Uterus (tissue), 4 donors: ENCODE measurements at places on chromosomes 1 and 21. TPM values are rescaled to one million over a fixed set of nuclear protein-coding genes. Genes with fewer than 3 reads are reported as not detected.

Gene MEGF6
- total RNA-seq: 55.9 TPM

DNA sequence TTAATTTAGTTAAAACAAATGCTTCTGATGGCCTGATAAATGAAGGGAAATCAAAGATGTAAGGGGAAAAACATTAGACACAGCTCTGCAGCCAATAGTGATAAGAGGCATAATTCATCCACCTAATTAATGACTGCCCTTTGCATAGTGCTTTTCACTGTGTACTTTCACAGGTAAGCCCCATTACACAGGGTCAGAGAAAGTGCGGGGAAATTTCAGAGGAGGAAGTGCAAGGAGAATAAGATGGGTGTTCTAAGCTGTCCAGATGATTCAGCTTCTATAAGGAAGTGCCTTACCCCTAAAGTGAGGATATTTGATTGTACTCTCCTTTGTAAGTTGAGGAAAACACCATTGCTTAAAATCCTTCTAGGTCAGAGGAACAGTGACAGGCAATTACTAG is 88.0 kb downstream of the NR5A2 start:
- no peaks in the 10 kb centered on the region for H3K4me1 ChIP-seq
- H3K27me3 ChIP-seq: no peaks in the 10 kb centered on the region
- DNase-seq: no peak

DNA sequence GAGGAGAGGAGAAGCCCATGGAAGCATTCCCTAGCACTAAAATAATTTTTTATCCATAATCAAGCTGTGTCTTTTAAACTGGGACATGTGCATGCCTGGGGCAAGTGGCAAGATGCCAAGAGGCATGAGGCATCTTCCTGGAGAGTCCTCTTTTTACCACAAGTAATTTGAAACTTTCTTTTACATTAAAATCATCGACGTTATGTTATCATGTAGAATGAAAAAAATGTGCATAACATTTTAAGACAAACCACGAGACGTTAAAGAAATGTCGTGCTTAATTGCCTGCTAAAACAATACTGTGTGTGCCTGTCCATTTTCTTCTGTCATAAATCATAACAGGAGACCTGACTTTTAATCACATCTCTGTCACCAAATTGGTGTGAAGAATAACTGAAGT is 1.5 kb downstream of the STYXL2 start:
- no peak overlapping the region for H3K27ac ChIP-seq
- no peak overlapping the region for H3K4me3 ChIP-seq
- H3K27me3 ChIP-seq: no peaks in the 10 kb centered on the region

DNA sequence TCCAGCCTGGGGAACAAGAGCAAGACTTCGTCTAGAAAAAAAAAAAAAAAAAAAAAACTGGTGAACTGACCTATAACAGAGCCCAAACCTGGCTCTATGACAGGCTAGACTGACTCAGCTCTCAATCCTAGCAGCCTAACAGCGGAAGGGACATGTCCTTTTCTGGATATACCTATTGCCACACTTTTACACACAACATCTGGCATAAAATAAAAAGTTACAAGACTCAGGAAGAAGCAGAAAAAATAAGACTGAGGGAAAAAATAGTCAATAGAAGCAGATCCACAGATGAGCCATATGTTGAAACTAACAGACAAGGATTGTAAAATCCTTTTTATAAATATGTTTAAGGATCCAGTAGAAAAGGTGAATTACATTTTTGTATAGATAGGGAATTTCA is 57.5 kb upstream of the IPO9 start:
- H3K36me3 ChIP-seq: no peaks in the 10 kb centered on the region
- no peak for DNase-seq
- H3K4me3 ChIP-seq: no peak overlapping the region
- H3K27ac ChIP-seq: no peak overlapping the region
- no peaks in the 10 kb centered on the region for H3K4me1 ChIP-seq

- H3K4me1 ChIP-seq: no peaks in the 10 kb centered on the region
- DNase-seq: no peak
- no peaks in the 10 kb centered on the region for H3K27me3 ChIP-seq
Observed at GRCh38 chr1:159877695-159878444, 15.4 kb upstream of the VSIG8 start.

DNA sequence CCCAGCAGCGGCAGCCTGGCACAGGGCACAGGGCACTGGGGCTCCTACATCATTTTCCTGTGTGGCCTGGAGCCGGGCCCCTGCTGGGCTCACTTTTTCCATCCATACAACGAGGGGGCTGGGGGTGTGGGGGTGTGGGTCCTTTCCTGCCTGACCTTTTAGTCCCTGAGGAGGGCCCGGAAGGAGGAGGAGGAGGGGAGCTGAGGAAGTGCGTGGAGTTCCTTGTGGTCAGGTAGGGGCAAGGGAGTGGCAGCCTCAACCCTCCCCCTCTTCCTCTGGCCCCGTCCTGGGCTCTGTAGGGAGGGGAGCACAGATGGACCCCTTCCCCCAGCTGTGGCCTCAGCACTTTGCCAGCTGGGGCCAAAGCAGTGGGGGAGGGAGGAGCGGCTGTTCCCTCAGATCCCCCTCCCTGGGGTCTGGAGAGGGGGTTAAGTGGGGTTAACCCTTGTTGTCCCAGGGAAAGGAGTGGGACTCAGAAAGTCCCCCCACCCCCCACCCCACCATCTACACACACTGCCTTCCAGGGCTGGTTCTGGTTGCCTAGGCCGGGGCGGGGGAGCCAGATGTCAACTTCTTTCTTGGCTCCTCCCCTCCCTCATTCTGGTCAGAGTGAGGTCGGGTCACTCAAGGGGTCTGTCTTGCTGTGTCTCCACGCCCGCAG is 5.7 kb downstream of the NTRK1 start:
- H3K27me3 ChIP-seq: peaks cover under 1% of the 10 kb centered on the region
- H3K36me3 ChIP-seq: no peaks in the 10 kb centered on the region
- DNase-seq: no peak
- H3K4me3 ChIP-seq: no peak overlapping the region
- H3K27ac ChIP-seq: no peak overlapping the region
- no peaks in the 10 kb centered on the region for H3K4me1 ChIP-seq

DNA sequence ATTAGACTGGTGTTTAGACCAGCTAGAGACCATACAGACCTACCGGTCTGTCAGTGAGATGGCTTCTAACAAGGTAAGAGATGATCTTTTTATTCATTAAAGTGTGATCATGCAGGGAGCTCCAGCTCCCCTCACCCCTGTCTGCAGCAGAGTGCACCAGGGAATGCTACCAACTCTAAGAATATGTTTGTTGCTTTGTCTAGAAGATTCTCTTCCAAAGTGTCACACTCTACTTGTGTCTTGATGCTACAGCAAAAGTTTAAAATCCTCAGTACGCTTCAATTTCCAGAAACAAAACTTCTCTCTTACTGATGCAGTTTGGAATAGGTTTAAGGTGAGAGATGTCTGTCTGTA is 201.4 kb upstream of the SGIP1 start:
- no peaks in the 10 kb centered on the region for H3K4me1 ChIP-seq
- no peak for DNase-seq
- no peaks in the 10 kb centered on the region for H3K27me3 ChIP-seq
- H3K27ac ChIP-seq: peak overlapping the region; percentile 90
- no peaks in the 10 kb centered on the region for H3K36me3 ChIP-seq

GRCh38 chr1:87370544-87370943 is 41.9 kb downstream of the LMO4 start:
- no peaks in the 10 kb centered on the region for H3K36me3 ChIP-seq
- H3K27me3 ChIP-seq: no peaks in the 10 kb centered on the region
- H3K4me3 ChIP-seq: no peak overlapping the region
- H3K4me1 ChIP-seq: no peaks in the 10 kb centered on the region

GRCh38 chr21:24023936-24024335 is 1583.3 kb downstream of the MRPL39 start:
- H3K4me1 ChIP-seq: no peaks in the 10 kb centered on the region
- H3K27me3 ChIP-seq: no peaks in the 10 kb centered on the region
- no peak overlapping the region for H3K27ac ChIP-seq
- H3K4me3 ChIP-seq: no peak overlapping the region
- H3K36me3 ChIP-seq: no peaks in the 10 kb centered on the region
- no peak for DNase-seq

GRCh38 chr1:25204797-25205480 is 27.4 kb downstream of the SYF2 start:
- H3K4me3 ChIP-seq: no peak overlapping the region
- DNase-seq: no peak
- H3K27ac ChIP-seq: no peak overlapping the region
- H3K27me3 ChIP-seq: no peaks in the 10 kb centered on the region

DNA sequence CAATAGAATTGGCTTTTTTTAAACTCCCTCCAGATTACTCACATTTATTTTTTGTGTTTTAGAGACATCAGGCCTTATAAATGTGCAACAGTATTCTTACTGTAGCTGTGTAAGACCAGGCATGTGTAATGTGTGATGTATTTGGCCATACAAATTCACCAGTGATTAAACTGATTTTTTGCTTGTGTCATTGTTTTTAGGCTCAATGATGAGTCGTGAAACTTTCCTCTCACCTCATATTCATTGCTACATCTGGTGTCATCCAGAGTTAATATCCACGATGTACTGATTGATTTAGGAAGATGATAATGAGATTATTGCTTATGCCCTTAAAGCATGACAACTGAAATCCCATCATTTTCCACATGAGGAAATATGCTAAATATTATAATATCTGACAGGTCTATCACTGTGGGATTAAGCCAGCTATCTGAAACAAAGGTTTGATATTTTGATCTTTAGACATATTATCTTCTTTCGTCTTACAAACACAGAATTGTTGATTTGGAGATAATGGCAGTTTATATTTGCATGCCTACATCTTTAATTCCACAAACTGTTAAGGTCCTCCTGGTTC is 487.9 kb downstream of the PTBP2 start:
- H3K27ac ChIP-seq: no peak overlapping the region
- H3K27me3 ChIP-seq: no peaks in the 10 kb centered on the region
- no peaks in the 10 kb centered on the region for H3K36me3 ChIP-seq

DNA sequence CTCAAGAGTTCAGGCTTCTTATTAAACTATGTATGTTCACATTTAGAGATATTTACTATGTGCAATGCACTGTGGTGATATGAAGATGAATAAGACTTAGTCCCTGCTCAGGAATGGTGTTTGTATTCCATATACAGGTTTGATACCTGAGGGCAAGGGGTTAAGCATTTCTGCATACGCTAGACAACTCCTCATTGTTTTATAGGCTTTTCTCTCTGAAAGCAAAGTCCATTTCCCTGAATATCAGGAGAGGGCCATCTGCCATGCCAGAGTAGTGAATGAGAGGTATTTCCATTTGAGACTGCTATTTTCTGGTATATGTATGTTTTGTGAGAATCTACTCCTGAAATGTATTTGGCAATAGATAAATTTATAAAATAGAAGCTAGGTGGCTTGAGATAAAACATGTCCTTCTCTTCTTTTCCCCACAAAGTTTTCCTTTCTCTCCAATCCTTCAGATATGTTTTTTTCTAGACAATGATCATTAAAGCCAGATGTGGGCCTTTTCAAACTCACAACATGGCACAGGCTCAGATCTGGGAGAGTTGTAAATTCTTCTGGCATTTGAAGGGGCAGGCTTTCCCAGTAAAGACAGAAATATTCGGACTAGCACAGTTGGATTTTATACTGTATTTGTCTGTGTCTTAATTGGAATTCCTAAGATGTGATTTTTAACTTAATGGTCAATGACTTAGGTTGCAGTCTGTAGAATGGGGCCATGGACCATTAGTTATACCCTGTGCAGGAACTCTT is 73.3 kb upstream of the WDR26 start:
- no peak overlapping the region for H3K27ac ChIP-seq
- H3K4me1 ChIP-seq: no peaks in the 10 kb centered on the region
- H3K4me3 ChIP-seq: no peak overlapping the region

- no peaks in the 10 kb centered on the region for H3K4me1 ChIP-seq
- no peak for DNase-seq
- no peak overlapping the region for H3K4me3 ChIP-seq
- H3K27ac ChIP-seq: no peak overlapping the region
- H3K27me3 ChIP-seq: no peaks in the 10 kb centered on the region
Observed at GRCh38 chr1:102529446-102529845, 532.7 kb upstream of the OLFM3 start.

DNA sequence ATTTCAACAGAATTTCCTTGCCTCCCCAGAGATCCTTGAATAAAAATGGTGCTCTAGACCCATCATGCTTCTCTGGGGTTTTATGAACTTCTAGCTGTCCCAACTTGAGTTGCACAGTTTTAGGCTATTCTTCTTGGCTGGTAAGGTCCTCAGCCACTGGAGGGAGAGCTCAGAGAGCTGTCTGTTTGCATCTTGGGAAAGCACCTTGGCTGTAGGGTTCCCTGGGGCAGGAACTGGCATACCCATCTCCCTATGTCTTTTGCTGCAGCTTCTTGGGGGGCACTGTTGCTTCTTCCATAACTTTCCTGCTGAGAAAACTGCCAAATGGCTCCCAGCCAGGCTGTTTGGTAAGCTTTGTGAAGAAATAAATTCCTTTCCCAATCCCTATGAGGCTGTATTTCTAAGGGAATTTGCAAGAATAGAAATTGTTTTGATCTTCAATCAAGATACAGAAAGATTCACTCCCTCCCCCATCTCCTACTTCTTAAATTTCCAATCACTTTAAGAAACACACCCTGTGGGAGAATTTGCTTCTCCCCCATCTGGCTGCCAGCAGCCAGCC is 8.2 kb upstream of the FMOD start:
- H3K27ac ChIP-seq: no peak overlapping the region
- no peaks in the 10 kb centered on the region for H3K27me3 ChIP-seq
- DNase-seq: peak; percentile 70
- H3K36me3 ChIP-seq: no peaks in the 10 kb centered on the region
- no peak overlapping the region for H3K4me3 ChIP-seq

- no peaks in the 10 kb centered on the region for H3K4me1 ChIP-seq
- no peak for DNase-seq
- H3K27ac ChIP-seq: no peak overlapping the region
- H3K27me3 ChIP-seq: no peaks in the 10 kb centered on the region
Observed at GRCh38 chr1:165408518-165408917, 36.4 kb downstream of the RXRG start.

DNA sequence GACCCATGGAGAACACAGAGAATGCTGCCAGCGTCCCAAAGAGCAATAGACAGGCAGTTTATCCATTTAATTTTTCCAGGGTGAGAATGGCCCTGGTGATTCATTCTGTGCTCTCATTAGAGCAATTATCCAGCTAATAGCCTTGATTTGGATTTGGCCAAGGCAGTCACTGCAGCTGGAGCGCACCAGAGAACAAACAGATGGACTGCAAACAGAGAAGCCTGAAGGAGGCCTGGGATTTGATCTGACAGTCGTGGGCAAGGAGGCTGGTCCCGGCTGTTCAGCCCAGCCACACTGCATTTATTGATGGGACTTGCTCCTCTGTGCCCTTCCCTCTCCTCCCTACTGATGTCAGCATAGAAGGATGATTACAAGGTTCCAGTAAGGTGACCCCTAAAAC is 353.9 kb upstream of the C1orf174 start:
- no peak overlapping the region for H3K4me3 ChIP-seq
- no peaks in the 10 kb centered on the region for H3K4me1 ChIP-seq
- no peaks in the 10 kb centered on the region for H3K27me3 ChIP-seq
- H3K27ac ChIP-seq: no peak overlapping the region
